ENCODE measurements at places on chromosomes 5 and 9.

DNA sequence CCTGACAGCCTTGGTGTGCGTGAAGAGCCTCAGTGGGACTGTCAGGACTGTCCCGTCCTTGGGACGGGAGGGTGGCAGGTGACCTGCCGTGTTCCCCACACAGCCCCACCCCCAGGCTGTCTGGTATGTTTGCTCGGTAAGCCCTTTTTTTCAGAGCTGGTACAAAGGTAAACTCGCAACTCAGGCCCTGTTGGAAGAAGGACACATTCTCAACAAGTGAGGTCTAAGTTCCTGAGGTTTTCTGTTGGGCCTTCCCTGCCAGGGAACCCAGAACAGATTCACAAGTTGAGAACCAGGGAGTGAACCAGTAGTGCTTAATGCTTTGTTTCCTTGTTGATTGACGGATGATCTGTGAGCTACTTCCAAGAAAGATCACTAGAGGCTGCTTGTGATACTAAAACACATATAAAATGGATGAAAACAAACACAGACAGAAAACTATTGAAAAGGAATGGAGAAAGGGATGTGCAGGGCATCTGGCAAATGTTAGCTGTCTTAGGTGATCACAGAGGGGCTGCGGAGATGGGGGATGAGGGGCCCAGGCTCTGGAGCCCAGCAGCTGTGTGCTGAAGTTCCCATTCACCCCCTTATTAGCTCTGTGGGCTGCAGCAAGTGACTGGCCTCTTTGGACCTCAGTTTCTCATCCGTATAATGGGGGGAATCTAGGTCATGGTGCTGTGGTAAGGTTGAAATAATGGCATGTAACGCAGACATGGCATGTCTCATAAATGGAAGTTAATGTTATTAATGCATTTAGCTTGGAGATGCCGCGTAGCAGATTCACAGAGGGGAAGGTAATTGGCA is 2.7 kb downstream of the NDST1 start:
- no peak for DNase-seq

DNA sequence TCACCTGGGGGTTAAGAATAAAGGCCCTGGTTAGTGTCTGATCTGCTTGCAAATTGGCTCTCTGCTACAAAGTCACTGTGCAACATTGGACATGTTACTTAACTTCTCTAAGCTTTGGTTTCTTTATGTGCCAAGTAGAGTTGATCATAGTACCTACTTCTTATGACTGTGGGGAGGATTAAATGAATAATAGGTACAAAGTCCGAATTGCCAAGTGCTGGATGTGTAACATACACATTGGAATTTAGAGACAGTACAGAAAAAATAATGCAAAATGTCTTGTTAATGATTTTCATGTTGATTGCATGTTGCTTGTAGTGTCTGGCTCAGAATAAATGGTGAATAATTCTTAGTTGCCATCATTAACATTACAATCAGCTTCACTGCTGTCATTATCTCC is 2.2 kb downstream of the DOCK8 start:
- no peak for DNase-seq

- no peak for DNase-seq
Measured at GRCh38 chr5:56367748-56368147, 134.6 kb upstream of the ANKRD55 start.

DNA sequence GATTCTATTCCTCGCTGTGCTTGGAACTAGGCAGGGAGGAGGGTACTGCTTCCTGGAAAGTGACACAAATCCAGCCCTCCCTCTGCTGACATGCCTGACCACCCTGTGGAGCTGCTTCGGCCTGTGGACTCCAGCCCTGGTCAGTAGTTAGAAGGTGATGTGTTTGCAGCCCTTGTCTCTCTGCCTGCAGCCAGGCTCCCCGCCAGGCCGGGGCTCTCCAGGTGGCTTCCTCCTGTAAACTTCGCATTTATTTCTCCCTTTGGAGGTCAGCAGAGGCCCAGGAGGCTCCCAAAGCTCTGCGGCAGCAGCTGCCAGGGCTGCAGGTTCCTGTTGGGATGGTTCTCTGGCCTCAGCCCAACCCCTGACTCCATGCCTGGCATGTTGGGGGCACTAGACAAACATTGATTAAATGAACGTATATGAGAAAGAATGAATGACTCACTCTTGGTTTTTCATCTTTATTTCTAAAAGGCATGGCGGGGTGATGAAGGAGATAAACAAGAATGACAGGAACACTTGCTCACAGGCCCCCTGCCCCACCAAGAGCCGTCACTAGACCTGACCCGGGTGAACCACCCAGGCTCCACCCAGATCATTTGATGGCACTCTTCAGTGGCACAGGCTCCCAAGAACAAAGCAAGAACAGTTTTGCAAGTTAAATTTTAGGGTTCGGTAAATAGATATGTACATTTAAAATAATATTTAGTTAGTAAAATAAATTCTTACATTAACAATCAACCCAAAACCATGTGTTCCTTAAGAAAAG is 8.4 kb upstream of the IRX2 start:
- DNase-seq, result no peak

All from DMS153 (cell line).